Memory B cell (primary cell): ENCODE measurements at places on chromosomes 16 and 17.

- no peak overlapping the region for H3K4me3 ChIP-seq
- no peak overlapping the region for H3K27ac ChIP-seq
- no peaks in the 10 kb centered on the region for H3K4me1 ChIP-seq
Observed at GRCh38 chr16:5838725-5839124, 741.1 kb upstream of the EEF2KMT start.

DNA sequence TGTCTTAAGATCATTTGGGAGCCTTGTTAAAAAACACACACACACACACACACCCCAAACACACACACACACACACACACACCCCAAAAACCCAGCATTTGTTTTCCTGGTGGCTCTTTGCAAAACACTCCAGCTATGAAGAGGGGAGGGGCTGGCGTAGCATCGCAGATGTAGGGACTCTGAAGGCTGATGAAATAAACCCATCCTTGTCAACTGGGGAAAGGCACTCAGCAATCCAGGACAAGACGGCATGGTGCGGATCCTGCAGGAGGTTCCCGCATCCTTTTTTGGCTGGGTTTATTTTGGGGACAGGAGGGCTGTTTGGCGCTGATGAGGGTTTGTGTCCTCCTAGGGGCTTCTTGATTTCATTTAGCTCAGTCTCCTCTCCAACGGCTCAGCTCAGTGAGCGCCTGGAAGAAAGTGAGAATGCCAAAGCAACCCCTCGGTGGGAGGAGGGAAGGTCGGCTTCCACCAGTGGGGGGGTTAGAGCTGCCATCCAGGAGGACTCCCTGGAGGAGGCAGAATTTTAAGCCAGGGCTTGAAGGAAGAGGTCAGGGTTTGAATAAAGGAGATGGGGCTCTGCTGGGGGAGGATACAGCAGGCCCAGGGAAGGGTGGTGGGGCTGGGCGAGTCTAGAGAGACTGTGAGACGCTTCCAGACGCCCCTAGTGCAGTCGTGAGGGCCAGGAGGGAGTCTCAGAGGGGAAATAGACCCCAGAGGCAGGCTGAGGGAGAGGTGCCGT, 12.4 kb upstream of the GSE1 start:
- H3K4me1 ChIP-seq: peaks cover 38% of the 10 kb centered on the region
- no peaks in the 10 kb centered on the region for H3K27me3 ChIP-seq
- no peak for DNase-seq
- H3K36me3 ChIP-seq: peaks cover 8% of the 10 kb centered on the region
- no peak overlapping the region for H3K4me3 ChIP-seq

DNA sequence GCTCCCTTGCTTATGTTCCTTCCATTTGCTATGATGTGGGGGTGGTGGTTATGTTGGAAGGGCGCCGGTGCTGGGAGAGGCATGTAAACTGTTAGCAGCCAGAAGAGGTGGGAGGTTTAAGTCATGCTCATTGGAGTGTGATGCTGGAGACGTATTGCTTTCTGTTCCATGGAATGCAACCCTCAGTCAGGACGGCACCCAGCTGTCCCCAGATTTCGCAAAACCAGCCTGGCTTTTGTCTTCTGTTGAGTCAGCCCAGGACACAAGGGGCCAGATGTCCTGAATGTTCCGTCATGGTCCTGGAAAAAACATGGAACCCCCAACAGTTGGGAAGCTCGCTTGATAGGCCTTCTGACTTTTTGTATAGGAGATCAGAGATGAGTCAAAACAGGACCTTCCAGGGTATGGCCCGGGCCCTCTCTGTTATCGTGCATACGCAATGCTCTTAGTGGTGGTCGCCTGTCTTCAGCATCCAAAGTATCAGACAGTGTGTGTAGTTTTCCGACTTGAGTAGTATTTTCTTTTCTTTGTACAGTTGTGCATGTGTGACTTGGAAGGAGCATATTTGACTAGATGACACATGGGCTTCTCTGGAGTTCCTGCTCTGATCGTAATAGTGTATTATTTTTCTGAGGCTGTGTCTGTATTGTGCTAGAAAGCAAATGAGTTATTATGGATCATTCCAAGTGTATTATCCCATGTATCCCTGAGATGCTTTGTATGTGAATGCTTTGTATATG, 201.9 kb downstream of the SNX29 start:
- H3K36me3 ChIP-seq: peaks cover 12% of the 10 kb centered on the region
- H3K27me3 ChIP-seq: no peaks in the 10 kb centered on the region

GRCh38 chr17:41618341-41619035, 5.9 kb downstream of the KRT17 start:
- H3K4me3 ChIP-seq: no peak overlapping the region
- H3K27me3 ChIP-seq: peaks cover 13% of the 10 kb centered on the region
- no peak overlapping the region for H3K27ac ChIP-seq

DNA sequence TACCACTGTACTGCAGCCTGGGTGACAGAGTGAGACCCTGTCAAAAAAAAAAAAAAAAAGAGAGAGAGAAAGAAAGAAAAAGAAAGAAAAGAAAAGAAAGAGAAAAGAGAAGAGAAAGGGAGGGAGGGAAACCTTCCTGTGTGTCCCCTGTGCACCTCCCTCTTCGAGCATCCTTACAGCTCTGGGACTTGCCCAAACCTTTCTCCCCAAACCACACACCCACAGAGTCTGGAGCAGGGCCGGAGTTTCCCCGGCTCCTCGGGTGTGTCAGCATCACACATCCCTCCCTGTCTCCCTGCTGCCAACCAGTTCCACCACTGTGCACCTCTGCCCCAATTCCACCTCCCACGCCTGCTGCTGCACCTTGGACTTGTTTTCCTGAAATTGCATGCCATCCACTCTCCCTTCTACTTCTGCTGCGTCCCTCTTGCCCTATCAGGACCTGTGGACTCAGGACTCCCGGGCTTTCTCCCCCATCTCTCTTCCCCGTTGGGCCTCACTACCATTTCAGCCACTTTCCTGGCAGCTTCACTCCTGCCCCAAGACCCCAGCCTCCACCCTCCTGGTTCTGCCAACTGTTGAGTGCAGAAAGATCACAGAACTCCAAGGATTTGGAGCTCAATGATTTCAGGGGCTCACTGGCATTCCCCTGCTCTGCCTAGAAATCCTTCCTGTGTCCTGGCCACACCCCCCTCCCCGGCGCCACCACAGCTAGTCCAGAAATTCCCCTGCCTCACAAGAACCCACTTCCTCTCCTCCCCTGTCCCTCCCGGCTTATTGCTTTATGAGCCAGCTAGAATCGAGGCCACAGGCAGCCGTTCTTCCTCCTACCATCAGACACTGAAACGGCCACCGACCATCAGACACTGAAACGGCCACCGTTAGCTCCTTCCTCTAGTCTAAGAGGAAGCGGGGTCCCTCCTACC, 3.7 kb upstream of the CDK3 start:
- H3K27me3 ChIP-seq: no peaks in the 10 kb centered on the region
- H3K36me3 ChIP-seq: peaks cover 2% of the 10 kb centered on the region
- H3K27ac ChIP-seq: peak overlapping the region; percentile 61
- peaks cover 13% of the 10 kb centered on the region for H3K4me1 ChIP-seq
- no peak for DNase-seq
